ENCODE measurements at places on chromosomes 11 and 22. TPM values are rescaled to one million over a fixed set of nuclear protein-coding genes. Genes with fewer than 3 reads are reported as not detected.

The GPHA2 gene
- total RNA-seq: not detected

The MYOD1 gene
- total RNA-seq: not detected

The TRIM48 gene
- total RNA-seq: not detected

The MRPL11 gene
- 53.8 TPM for total RNA-seq

The VPREB1 gene
- total RNA-seq: not detected

The TCF20 gene
- 17.2 TPM for total RNA-seq

The TRPC6 gene
- 0.22 TPM for total RNA-seq

The SLC25A17 gene
- 4.8 TPM for total RNA-seq

The MAPK12 gene
- total RNA-seq: 17.2 TPM

The MOV10L1 gene
- 0.49 TPM for total RNA-seq

The SGSM1 gene
- total RNA-seq: 8.8 TPM

The MYBPC3 gene
- 2,538 TPM for total RNA-seq

The DEUP1 gene
- total RNA-seq: not detected

The OR8D4 gene
- total RNA-seq: not detected

The PDGFB gene
- total RNA-seq: 17.2 TPM

The MYRF gene
- 0.14 TPM for total RNA-seq

The TMPRSS6 gene
- total RNA-seq: not detected

The ISX gene
- total RNA-seq: not detected

The TRIM49 gene
- not detected for total RNA-seq

The ALKBH3 gene
- total RNA-seq: 18.1 TPM

The PRCP gene
- 40.2 TPM for total RNA-seq

The TAF1D gene
- 32.6 TPM for total RNA-seq

The TSPAN32 gene
- 27.1 TPM for total RNA-seq

The RCOR2 gene
- 10.5 TPM for total RNA-seq

The GRM5 gene
- not detected for total RNA-seq

The SCGB1D2 gene
- total RNA-seq: 1.6 TPM

The OSBP2 gene
- total RNA-seq: 22.2 TPM

The INS gene
- total RNA-seq: not detected

The ARVCF gene
- total RNA-seq: 25.4 TPM

The NLRP14 gene
- total RNA-seq: not detected

The FXYD2 gene
- 1.3 TPM for total RNA-seq

The GATD1 gene
- 26.2 TPM for total RNA-seq

The KRTAP5-8 gene
- not detected for total RNA-seq

The GRIK4 gene
- total RNA-seq: 0.16 TPM

The POU2F3 gene
- total RNA-seq: not detected

The SMIM38 gene
- total RNA-seq: not detected

The LRRC55 gene
- 0.16 TPM for total RNA-seq

The TRIM49D2 gene
- not detected for total RNA-seq

The PPP6R3 gene
- 78.8 TPM for total RNA-seq

The UCP2 gene
- total RNA-seq: 23.4 TPM

The MUC5B gene
- total RNA-seq: not detected

The MIOX gene
- total RNA-seq: not detected

The MRPL48 gene
- 35.6 TPM for total RNA-seq

The OR8D1 gene
- not detected for total RNA-seq

The OR51E2 gene
- not detected for total RNA-seq

The CLTCL1 gene
- 9.4 TPM for total RNA-seq
